ENCODE measurements at places on chromosomes 4 and X. TPM values are rescaled to one million over a fixed set of nuclear protein-coding genes. Genes with fewer than 3 reads are reported as not detected.

Gene REELD1
- 0.26 TPM for total RNA-seq

Gene OTC
- not detected for total RNA-seq

Gene TMSB4X
- total RNA-seq = 7,748 TPM

Gene FRG1
- 42.6 TPM for total RNA-seq

Gene NXF2B
- not detected for total RNA-seq

Gene AADAT
- total RNA-seq = 6.4 TPM

Gene DUX4
- not detected for total RNA-seq

Gene GNRHR
- not detected for total RNA-seq

Gene ZNF81
- 7.0 TPM for total RNA-seq

Gene SLC4A4
- 5.2 TPM for total RNA-seq

Gene GPRASP1
- total RNA-seq = 5.0 TPM

Gene ATP2B3
- total RNA-seq = under 0.01 TPM

Gene PASD1
- not detected for total RNA-seq

Gene GPR50
- total RNA-seq = not detected

Gene F11
- not detected for total RNA-seq

Gene USP17L10
- not detected for total RNA-seq

Gene TCEAL3
- 13.3 TPM for total RNA-seq

Gene KLHL13
- 87.8 TPM for total RNA-seq

Gene DCAF8L2
- total RNA-seq = not detected

Gene AREG
- not detected for total RNA-seq

Gene CCDC149
- total RNA-seq = 15.7 TPM

Gene DCX
- total RNA-seq = not detected

Gene ARMCX4
- total RNA-seq = 6.4 TPM

Gene SMIM10L2A
- total RNA-seq = 0.52 TPM

Gene CLDN34
- not detected for total RNA-seq

Gene GABRG1
- not detected for total RNA-seq

Gene MAGEC1
- total RNA-seq = not detected

Gene DNAAF6
- not detected for total RNA-seq

Gene TMEM47
- 137 TPM for total RNA-seq

Gene HSFX2
- total RNA-seq = 0.22 TPM

Gene RGS12
- 25.7 TPM for total RNA-seq

Gene CSN1S1
- not detected for total RNA-seq
